ENCODE measurements at places on chromosomes 12 and 14.

DNA sequence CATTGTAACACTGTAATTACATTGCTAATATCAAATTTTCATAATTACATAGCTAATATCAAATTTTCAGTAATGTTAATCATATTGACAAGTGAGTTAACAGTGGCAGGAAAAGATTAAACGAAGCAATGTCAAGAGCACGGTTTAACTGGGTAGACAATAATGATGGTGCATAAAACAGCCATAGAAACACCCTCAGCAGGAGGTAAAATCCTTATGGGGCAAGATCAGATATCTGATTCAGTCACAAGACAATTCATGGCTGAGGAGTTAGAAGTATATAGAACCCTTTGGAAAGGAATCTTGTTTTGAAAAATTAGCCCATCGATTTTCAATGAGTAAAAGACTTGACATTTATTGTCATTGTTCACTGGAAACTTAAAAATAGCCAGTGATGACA lies 190.6 kb downstream of the SLC2A13 start:
- no peak for DNase-seq

GRCh38 chr12:87332987-87333726 lies 696.0 kb downstream of the C12orf50 start:
- DNase-seq, result no peak

GRCh38 chr12:76255281-76255680 lies 92.9 kb downstream of the BBS10 start:
- no peak for DNase-seq

- no peak for DNase-seq
Observed at GRCh38 chr12:106229036-106229591, 18.7 kb downstream of the CKAP4 start.

DNA sequence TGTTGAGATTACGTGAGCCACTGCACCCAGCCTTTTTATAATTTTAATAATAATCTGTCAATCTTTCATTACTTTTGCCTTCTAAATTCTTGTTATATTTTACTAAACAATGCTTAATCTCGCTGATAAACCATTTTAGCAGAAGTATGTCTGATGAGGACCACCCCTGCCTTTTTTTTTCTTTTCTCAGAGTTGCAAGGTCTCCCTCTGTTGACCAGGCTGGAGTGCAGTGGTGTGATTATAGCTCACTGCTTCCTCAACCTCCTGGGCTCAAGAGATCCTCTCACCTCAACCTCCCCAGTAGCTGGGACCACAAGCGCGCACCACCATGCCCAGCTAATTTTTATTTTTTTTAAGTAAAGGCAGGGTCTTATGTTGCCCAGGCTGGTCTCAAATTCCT lies 118.6 kb upstream of the DNM1L start:
- DNase-seq, result no peak

- DNase-seq, result no peak
Observed at GRCh38 chr14:24875991-24876878, 173.7 kb downstream of the STXBP6 start.

GRCh38 chr12:26848156-26848825 lies 15.3 kb upstream of the ITPR2 start:
- DNase-seq, result no peak

GRCh38 chr14:79056879-79057278 lies 886.7 kb downstream of the NRXN3 start:
- no peak for DNase-seq

GRCh38 chr14:104131968-104132732 lies 6.2 kb upstream of the KIF26A start:
- no peak for DNase-seq

DNA sequence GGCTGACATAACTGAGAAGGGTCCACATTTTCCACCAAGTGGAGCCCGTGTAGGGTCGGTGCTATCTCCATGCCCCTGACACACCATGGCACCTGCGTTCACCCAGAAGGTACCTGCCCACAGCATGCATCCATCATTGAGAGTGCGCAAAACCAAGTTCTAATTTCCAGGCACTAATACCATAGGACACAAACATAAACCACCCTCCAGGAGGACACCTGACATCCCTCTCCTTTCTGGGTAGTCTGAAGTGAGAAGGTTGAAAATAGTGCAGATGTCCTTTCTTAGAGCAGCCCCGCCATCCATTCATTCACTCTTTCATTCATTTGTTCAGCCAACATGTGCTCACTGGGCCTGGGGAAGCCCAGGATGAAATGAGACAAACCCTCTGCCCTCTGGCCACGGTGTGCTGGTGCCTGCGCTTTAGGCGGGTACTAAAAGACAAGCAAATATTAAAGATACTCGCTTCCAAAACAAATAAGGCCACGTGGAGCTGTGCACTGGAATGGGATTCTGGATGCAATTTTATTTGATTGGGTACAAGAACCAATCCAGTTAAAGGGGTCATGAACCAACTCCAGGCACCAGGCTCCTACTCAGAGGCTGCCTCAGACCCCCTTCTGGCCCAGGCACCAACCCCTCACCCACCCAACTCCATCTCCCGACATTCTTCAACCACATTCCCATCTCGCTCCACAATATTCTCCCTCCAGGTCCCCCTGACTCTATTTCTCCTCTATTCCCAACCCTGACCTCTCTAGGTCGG lies 1.2 kb downstream of the TTC7B start:
- DNase-seq, result no peak

GRCh38 chr12:39277416-39277815 lies 165.5 kb downstream of the KIF21A start:
- no peak for DNase-seq

- no peak for DNase-seq
Observed at GRCh38 chr12:124869059-124869665, 5.5 kb upstream of the SCARB1 start.

DNA sequence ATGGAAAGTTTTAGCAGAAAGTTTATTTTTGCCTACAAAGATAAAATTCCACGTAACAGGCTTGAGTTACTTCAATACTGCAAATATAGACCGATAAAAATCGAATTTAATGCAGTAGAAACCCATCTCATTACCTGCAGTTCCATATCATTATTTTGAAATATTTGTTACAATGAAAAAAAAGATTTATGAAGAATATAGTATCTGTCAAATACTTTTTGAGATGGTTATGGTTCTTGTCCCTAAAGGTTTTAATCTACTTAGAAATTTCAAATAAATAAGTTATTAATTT lies 273.5 kb downstream of the ADAMTS20 start:
- no peak for DNase-seq

- no peak for DNase-seq
Observed at GRCh38 chr12:119809023-119809422, 68.1 kb downstream of the CIT start.

DNA sequence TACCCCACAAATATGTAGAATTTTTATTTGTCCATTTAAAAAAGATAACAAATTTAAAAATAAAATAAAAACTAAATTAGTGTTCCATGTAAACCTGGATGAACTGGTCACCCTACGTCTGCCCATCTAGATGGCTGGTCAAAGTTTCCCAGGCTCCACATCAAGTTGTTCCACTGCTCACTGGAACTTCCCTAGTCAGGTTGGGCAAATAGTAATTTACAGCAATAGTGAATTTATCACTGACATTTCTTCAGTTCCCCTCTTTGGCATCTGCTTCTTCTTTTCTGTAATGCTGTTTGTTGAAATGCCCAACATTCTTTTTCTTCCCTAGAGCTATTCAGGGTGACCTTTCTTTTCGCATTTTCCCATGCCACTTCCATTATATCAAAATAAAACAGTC lies 272.7 kb upstream of the BTG1 start:
- no peak for DNase-seq

DNA sequence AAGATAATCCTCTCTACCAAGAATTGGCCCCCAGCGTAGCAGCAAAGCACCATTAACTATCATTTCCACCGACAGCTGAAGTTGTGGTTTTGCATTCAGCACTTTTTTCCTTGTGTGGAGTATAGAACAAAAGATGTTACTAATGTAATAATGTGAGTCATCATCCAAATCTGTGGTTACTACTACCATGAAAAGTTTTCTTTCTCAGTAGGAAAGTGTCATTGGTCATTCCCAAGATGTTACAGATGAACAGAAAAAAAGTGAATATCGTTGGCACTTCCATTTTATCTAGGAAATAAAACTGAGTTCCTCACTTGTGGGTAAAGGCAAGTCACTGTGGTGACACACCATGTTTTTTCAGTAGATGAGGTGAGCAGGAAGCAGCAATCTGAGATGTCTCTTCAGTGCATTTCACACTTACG lies 30.3 kb upstream of the IFNG start:
- no peak for DNase-seq

DNA sequence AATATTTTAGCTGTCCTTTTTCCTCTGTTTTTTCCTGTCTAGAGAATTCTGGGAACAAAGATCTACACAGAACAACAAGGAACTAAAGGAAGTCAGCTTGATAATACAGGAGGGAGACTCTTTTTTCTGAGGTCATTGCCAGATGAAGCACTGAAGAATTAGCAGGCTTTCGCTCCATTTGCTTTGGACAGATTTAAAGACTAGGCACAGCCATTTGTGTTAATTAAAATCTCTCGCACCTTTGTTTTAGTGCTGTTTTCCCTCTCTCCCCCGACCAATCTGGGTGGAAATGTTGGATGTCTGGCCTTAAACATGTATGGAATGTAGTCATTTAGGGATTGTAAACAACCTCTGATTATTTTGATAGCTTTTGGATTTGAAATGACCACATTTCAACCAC lies 9.6 kb upstream of the GPHN start:
- DNase-seq, result no peak

- DNase-seq, result no peak
Observed at GRCh38 chr14:22551605-22551997, 37.4 kb downstream of the DAD1 start.

- no peak for DNase-seq
Observed at GRCh38 chr14:35332517-35333263, 40.5 kb downstream of the PSMA6 start.

GRCh38 chr14:89247457-89248122 lies 169.4 kb downstream of the FOXN3 start:
- DNase-seq, result no peak

DNA sequence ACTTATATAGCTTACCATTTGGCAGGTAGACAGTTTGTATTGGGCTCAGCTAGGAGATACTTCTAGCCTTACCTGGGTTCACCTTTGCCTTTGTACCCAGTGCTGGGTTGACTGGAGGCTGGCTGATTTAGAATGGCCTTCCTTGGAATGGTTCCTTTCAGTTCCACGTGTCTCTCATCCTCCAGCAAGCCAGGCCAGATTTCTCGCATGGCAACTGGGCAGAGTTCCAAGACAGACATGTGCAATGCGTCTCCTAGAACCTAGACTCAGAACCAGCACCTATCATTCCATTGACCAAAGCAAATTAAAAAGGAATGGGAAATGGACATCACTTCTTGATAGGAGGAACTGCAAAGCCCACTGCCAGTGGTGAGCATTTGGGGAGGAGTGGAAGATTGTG lies 79.1 kb upstream of the BDKRB2 start:
- no peak for DNase-seq

GRCh38 chr12:56998981-56999380 lies 7.4 kb downstream of the ZBTB39 start:
- DNase-seq, result no peak

- DNase-seq, result peak; percentile 69
Observed at GRCh38 chr12:18165422-18165871, 75.5 kb upstream of the RERGL start.

All from NCI-H1436 treated with DMSO at 0.1 percent for 48 hours (cell line).